ENCODE measurements at places on chromosomes 16 and 17. TPM values are rescaled to one million over a fixed set of nuclear protein-coding genes. Genes with fewer than 3 reads are reported as not detected.
A peak's percentile ranks its signal among the peaks of the same experiment; 100 is the strongest.

- no peak for DNase-seq
Measured at GRCh38 chr16:5022521-5022920, 11.2 kb downstream of the NAGPA start.

Gene MFAP4
- 122 TPM for total RNA-seq

Gene ZDHHC1
- 3.2 TPM for total RNA-seq

Gene TCF25
- total RNA-seq = 97.1 TPM

DNA sequence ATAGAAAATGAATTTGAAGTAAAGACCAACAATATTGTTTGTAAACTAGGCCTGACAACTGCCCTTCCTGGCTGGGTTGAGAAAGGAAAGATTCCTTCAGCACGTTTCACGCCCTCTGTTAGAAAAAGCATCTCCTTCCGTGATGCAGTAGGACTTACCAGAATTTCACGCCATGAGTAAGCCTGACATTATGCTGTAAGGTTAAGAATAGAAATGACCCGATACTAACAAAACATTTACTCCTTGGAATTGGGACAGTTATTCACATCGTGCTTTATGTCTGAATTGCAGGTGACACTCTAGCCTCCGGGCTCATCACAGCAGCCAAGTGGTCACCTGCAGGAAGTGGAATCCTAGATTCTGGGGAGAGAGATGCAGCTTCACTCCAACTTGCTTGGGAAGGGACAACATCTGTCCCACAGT, 17.5 kb downstream of the MARCHF10 start:
- DNase-seq = peak; percentile 43

Gene TBC1D3K
- not detected for total RNA-seq

- no peak for DNase-seq
Measured at GRCh38 chr16:53646506-53646905, 57.2 kb downstream of the RPGRIP1L start.

Gene ALDH3A1
- 51.1 TPM for total RNA-seq

GRCh38 chr17:40705584-40705983, 2.0 kb upstream of the KRT24 start:
- DNase-seq = no peak

DNA sequence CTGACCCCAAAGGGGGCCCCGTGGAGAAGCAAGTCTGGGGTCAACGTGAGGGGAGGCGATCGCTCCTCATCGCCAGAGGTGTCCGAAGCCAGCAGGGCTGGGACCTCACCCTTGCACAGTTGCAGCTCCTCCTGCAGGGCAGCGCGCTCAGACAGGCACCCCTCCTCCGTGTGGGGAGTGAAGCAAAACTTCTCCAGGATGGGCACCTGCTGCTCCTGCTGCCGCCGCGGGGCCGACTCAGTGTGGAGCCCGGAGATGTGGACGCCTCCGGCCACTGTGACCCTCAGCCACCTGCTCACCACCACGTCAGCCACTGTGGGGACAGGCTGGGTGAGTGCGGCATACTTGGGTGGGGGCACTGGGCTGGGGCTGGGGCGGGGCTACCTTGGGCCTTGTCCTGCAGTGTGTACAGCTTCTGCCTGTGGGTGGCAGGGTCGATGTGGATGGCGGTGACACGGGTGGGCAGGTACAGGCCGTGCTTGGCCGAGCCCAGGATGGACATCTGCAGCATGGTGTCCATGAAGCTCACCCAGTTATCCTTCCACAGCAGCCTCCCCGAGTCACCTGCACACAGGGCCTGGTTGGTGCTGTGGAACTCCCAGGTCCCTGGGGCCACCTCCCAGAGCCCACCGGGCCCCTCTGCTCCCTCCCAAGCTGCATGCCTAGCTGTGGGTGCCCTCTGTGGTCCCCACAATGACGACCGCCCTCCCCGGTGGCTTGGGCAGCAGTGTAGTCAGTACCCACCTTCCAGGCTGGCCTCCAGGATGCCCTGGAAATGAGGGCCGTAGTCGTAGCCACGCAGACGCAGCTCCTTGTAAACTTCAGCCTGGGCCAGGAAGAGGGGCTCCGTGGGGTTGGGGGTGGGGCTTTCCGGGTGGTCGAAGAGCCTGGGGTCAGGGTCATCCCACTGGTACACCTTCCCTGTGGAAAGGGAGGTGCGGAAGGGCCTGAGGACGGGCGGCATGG, 10.8 kb downstream of the FASN start:
- DNase-seq = no peak

DNA sequence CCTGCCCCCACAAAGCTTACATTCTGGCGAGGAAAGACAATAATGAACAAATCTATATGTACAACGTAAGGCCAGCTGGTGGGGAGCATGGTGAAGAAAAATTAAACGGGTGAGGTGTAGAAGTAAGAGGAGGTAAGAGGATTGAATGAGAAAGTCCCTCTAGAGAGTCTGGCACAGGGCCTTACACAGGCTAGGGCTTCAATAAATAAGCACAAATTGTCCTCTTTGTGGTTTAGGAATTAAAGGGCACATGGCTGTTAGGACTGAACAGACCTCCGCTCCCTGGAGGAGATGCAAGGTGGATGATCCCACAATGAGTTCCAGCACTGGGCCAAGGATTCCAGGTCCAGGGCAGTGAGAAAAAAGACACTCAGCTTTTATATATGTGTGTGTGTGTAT, 43.1 kb upstream of the HAPSTR1 start:
- peak; percentile 56 for DNase-seq

GRCh38 chr16:9666834-9667480, 515.3 kb downstream of the GRIN2A start:
- no peak for DNase-seq

- peak; percentile 20 for DNase-seq
Measured at GRCh38 chr17:52170963-52171572, 12.6 kb upstream of the CA10 start.

Gene OMG
- not detected for total RNA-seq

Gene MPO
- total RNA-seq = not detected

Gene HSPB9
- total RNA-seq = not detected

Gene KIF2B
- total RNA-seq = not detected

DNA sequence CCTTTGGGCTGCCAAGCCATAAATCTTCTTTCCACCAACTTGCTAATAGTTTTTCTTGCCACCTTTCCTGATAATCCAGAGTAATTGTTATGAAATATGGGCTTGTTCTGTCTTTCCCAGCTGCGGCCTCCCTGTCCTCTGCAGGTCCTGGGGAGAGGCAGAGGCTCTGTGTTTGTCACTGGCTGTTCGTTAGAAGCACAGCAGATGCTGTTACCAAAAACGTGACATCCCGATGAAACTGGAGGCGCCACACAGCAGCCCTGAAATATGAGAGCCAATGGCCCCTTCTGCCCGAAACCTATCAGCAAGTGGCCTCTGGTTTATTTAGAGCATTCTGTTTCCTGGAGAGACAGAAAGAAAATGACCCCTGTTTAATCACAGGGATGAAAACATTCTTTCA, 115.1 kb upstream of the ANKFN1 start:
- no peak for DNase-seq

DNA sequence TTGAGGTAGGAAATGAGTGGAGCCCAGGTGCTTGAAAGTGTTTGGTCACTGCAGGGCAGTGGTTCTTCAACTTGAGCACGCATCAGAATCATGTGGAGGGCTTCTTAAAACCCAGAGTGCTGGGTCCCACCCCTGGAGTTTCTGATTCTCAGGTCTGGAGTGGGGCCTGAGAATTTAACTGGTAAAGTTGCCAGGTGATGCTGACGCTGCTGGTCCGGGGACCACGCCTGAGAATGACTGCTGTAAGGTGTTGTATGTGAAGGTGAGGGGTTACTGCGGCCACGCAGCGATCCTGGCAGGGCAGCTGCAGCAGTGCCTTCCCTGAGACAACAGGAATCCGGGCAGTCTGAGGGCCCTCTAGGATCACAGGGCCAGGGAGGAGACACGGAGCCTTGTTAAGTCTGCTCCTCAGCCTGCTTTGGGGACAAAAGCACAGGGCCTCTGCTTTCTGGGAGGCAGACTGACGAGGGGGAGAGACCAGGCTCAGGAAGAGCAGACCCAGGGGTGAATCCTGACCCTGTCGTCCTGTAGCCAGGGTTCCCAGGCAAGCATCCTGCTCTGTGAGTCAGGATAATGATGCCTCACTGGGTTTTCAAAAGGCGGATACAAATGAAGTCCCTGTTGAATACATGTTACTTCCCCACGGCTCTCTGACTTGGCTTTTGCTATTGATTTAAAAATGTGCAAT, 16.2 kb downstream of the CCDC42 start:
- no peak for DNase-seq

- DNase-seq = no peak
Measured at GRCh38 chr17:14582996-14583395, 282.1 kb downstream of the HS3ST3B1 start.

Gene ARHGAP23
- 11.7 TPM for total RNA-seq

Gene CANT1
- total RNA-seq = 59.0 TPM

DNA sequence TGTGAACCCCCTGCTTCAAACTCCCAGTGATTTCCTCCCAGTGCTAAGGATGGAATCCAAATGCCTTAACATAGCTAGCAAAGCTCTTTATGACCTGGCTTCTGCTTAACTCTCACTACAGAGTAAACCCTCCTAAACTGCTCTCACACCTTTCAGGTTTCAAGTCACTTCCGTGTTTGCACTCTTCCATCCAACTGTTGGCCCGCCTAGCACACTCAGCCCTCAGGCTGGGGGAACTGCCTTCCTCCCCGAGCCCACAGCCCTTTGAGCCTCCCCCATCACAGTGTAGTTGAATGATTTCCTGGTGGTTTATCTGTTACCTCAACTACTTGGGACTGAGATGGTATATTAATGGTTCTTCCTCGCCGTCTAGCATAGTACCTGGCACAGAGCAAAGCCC, 342.5 kb downstream of the NPIPA8 start:
- DNase-seq = no peak

DNA sequence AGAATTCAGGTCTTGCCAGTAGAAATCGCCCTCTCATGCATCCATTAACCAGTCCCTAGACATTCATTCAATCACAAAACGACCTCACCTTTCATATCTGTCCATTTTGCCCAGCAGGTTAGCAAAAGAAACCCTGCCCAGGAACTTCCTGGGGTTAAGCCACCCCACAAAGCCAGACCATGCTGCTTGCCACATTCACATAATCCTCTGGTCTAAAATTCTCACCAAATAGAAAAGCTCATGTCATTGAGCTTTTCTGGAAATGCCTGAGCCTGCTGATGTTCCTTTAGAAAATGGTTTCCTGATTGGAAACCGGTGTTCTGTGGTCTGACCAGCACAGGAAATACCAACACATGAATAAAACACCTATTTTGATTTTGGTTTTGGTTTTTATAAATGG, 21.6 kb upstream of the DYNLRB2 start:
- DNase-seq = no peak

- no peak for DNase-seq
Measured at GRCh38 chr17:15480204-15480603, 12.8 kb upstream of the CDRT4 start.

- no peak for DNase-seq
Measured at GRCh38 chr17:78437508-78438169, 59.2 kb downstream of the PGS1 start.

Gene HSD17B1
- 0.47 TPM for total RNA-seq

Gene WFIKKN1
- total RNA-seq = not detected

DNA sequence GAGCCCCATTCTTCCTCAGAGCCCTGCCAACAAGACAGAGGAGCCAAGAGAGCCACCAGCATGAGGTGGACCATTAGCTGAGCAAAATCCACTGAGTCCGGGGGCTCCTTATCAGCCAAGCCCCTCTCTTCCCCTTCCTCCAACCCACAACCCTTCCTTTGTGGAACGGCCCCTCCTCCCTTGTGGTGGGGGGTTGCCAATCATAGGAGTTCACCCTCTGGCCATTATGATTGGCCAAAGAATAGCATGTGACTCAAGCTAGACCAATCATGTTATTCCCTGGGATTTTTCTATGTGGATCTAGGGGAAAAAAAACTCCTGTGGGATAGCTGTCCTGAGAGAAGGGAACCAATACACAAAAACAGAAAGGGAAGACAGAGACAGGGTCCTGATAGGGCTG, 120.5 kb downstream of the C16orf95 start:
- no peak for DNase-seq

- DNase-seq = no peak
Measured at GRCh38 chr17:82384730-82385481, 13.3 kb downstream of the UTS2R start.

GRCh38 chr16:83138976-83139690, 512.4 kb downstream of the CDH13 start:
- no peak for DNase-seq

GRCh38 chr17:12927541-12928425, 90.0 kb downstream of the ELAC2 start:
- no peak for DNase-seq

- no peak for DNase-seq
Measured at GRCh38 chr17:4234401-4234800, 29.4 kb downstream of the ANKFY1 start.

DNA sequence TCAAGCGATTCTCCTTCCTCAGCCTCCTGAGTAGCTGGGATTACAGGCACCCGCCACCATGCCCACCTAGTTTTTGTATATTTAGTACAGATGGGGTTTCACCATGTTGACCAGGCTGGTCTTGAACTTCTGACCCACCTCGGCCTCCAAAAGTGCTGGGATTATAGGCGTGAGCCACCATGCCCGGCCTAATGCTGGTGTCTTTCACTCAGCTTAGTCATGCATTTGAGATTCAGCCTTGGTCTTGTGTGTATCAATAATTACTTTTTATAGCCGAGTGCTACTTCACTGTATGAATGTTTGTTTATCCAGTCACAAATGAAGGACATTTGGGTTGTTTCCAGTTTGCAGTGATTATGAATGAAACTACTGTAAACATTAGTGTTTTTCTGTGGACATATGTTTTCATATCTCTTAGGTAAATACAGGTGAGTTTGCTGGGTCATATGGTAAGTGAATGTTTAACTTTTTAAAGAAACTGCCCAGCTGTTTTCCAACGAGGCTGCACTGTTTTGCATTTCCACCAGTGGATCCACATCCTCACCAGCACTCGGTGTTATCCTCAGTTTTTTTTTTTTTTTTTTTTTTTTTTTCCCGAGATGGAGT, 11.0 kb upstream of the PLCG2 start:
- DNase-seq = no peak

Gene TBC1D3C
- not detected for total RNA-seq

Gene RPL27
- 1,450 TPM for total RNA-seq

DNA sequence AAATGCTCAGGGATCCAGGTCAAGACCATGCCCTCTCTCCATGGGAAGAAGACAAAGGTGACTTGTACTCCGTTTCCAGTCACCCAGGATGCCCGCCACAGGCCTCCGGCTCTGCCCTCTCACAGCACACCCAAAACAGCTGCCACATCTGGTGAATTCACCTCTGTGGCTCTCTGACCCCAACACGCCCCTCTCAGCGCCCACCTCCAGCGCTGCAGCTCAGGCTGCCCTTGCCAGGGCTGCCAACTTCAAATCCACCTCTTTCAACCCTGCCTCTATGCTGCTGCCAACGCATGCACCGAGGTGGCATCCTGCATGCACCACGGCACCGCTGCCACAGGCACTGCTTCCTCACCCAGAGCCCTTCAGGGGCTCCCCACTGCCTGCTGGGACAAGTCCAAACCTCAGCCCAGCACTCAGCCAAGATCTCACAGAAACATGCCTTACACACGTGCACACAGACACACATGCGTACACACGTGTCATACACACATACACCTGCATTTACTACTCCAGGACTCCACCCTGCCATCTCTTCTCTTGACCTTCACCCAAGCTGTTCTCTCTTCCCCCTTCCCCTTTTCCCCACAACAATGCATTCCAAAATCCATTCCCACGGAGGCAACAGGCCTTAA, 7.5 kb downstream of the HID1 start:
- no peak for DNase-seq

Gene SEC14L1
- total RNA-seq = 33.7 TPM

Gene NR1D1
- total RNA-seq = 0.39 TPM

GRCh38 chr17:18966831-18967624, 15.1 kb downstream of the SLC5A10 start:
- peak; percentile 24 for DNase-seq

- no peak for DNase-seq
Measured at GRCh38 chr16:24119807-24120206, 136.3 kb upstream of the CACNG3 start.

All from H4 (cell line).